ENCODE measurements at places on chromosomes 1 and 21. TPM values are rescaled to one million over a fixed set of nuclear protein-coding genes. Genes with fewer than 3 reads are reported as not detected.

- H3K27ac ChIP-seq: no peak overlapping the region
- H3K4me3 ChIP-seq: no peak overlapping the region
- no peaks in the 10 kb centered on the region for H3K36me3 ChIP-seq
- no peak for DNase-seq
These were observed 211.1 kb downstream of the LRRC40 start for GRCh38 chr1:69994241-69994640.

DNA sequence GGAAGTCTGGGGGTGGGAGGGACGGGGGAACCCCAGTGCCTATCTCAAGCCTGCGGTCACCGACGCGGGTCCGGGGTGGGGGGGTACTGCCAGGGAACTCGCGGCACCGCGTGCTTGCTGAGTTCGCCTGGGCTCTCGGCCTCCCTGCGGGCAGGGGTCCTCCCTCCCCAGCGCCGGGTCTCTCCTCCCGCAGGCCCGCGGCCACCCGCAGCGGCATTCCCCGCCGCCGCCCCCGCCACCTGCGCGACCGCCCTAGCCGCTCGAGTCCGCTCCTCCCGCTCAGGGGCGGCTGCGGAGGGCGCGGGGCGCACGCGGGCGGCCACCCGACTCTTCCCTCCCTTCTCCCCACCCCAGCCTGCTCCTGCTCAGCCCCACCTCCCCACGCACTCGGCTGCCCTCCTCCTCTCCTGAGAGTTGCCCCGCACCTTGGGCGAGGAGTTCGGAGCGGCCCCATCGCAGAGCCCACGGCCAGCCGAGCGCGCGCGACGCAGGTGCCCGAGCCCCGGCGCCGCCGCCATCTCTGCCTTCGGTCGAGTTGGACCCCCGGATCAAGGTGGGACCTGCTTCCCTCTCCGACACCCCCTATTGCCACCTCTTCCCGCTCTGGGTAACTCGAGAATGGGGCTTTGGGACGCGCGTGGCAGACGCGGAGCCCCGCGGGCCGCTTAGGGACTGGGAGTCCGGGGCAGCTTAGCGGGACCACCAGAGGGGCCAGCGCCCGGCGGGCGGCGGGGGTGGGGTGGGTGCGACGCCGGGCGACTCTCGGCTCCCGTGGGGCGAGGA, 105.0 kb downstream of the LEPR start:
- H3K4me3 ChIP-seq: peak overlapping the region; percentile 53
- peaks cover 32% of the 10 kb centered on the region for H3K27me3 ChIP-seq
- peak; percentile 62 for DNase-seq
- no peaks in the 10 kb centered on the region for H3K36me3 ChIP-seq
- peaks cover 9% of the 10 kb centered on the region for H3K4me1 ChIP-seq

GRCh38 chr1:169120066-169120465, 13.6 kb downstream of the ATP1B1 start:
- no peak overlapping the region for H3K27ac ChIP-seq
- no peak overlapping the region for H3K4me3 ChIP-seq
- DNase-seq: no peak
- H3K4me1 ChIP-seq: peaks cover 27% of the 10 kb centered on the region
- no peaks in the 10 kb centered on the region for H3K27me3 ChIP-seq
- peaks cover 5% of the 10 kb centered on the region for H3K36me3 ChIP-seq

GRCh38 chr1:35536556-35537162, 20.5 kb downstream of the KIAA0319L start:
- H3K27me3 ChIP-seq: no peaks in the 10 kb centered on the region
- H3K27ac ChIP-seq: no peak overlapping the region
- H3K4me3 ChIP-seq: no peak overlapping the region
- no peak for DNase-seq
- H3K36me3 ChIP-seq: no peaks in the 10 kb centered on the region
- peaks cover 62% of the 10 kb centered on the region for H3K4me1 ChIP-seq

- no peak overlapping the region for H3K27ac ChIP-seq
- H3K4me1 ChIP-seq: peaks cover 13% of the 10 kb centered on the region
- DNase-seq: no peak
These were observed 1.2 kb downstream of the SMIM1 start for GRCh38 chr1:3773572-3774275.

- peak overlapping the region; percentile 56 for H3K4me3 ChIP-seq
- H3K27me3 ChIP-seq: no peaks in the 10 kb centered on the region
- no peaks in the 10 kb centered on the region for H3K36me3 ChIP-seq
- peak overlapping the region; percentile 84 for H3K27ac ChIP-seq
- peaks cover 62% of the 10 kb centered on the region for H3K4me1 ChIP-seq
- no peak for DNase-seq
These were observed 37.4 kb upstream of the WASF2 start for GRCh38 chr1:27527223-27527889.

DNA sequence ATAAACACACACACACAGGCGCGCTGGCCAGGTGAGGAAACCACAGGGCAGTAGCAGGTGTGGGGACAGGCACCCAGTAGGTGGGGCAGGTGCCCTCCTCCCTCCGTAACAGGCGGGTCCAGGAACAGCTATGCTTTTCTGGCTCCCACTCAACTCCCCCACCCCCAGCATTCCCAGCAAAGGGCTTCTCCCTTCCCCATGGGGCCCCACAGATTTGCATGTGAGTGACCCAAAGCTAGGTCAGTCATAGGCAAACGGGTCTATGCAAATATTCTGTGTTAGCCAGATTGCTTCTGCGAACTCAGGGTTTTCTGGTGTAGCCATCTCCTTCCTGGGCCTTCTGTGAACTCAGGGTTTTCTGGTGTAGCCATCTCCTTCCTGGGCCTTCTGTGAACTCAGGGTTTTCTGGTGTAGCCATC, 114.2 kb downstream of the SIK1 start:
- no peak overlapping the region for H3K4me3 ChIP-seq
- no peak overlapping the region for H3K27ac ChIP-seq
- no peaks in the 10 kb centered on the region for H3K36me3 ChIP-seq
- H3K4me1 ChIP-seq: no peaks in the 10 kb centered on the region

DNA sequence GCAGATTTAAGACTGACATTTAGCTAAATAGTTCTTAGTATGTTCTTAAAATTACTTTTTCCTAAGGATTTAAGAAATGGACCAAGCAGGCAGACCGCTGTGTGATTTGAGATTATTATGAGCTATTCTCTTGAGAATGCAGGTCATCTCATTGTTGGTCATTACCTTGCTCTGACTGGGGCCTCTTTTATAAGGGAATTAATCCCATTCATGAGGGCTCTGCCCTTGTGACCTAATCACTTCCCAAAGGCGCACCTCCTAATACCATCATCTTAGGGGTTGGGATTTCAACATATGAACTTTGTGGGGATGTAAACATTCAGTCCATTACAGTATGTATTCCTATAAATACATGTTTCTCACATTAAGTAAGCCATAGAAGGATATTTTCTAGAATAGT, 24.2 kb downstream of the OSBPL9 start:
- H3K4me3 ChIP-seq: no peak overlapping the region
- H3K27me3 ChIP-seq: no peaks in the 10 kb centered on the region

DNA sequence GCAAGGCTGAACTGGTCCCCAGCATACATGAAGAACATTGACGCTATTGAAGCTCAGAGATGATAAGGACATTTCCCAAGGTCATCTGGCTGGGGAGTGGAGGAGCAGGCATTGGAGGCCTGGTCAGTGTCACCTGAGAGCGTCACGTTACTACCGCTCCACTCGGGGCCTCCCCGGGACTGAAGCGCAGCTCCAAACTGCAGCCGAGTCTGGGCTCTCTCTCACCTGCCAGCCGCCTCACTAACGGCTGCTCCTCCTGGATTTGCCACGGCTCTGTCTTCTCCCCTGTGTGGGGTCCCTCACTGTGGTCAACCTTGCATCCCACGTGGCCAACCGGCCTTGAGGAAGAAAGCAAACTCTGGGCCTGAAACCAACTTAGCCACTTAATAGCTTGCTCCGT, 111.3 kb downstream of the ADSS2 start:
- H3K4me3 ChIP-seq: no peak overlapping the region
- H3K4me1 ChIP-seq: no peaks in the 10 kb centered on the region
- DNase-seq: no peak
- no peaks in the 10 kb centered on the region for H3K36me3 ChIP-seq
- no peak overlapping the region for H3K27ac ChIP-seq
- H3K27me3 ChIP-seq: no peaks in the 10 kb centered on the region

DNA sequence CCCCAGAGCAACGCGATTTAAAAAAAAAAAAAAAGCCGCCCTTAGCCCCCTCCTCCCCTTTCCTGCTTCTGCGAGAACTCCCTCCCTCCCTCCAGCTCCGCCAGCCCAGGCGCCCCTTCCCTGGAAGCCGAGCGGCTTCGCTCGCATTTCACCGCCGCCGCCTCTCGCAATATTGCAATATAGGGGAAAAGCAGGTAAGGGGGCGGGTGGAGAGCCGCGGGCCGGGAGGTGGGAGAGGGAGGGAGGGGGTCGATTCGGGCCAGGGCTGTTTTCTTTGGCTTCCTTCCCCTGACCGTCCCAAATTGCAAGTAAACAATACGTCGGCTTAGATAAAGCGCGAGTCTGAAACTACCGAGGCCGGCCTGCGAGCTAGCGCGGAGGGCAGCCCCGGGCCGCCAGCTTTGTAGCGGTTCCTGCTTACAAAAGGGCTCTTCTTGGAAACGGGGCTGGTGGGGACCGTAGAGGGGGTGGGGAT, 408 bp downstream of the LMO4 start:
- peak overlapping the region; percentile 97 for H3K27ac ChIP-seq
- no peaks in the 10 kb centered on the region for H3K27me3 ChIP-seq
- peak overlapping the region; percentile 77 for H3K4me3 ChIP-seq
- DNase-seq: peak; percentile 74
- no peaks in the 10 kb centered on the region for H3K36me3 ChIP-seq
- H3K4me1 ChIP-seq: peaks cover 26% of the 10 kb centered on the region

GRCh38 chr1:229128066-229128608, 142.8 kb upstream of the RAB4A start:
- no peak overlapping the region for H3K27ac ChIP-seq
- no peaks in the 10 kb centered on the region for H3K36me3 ChIP-seq
- no peak for DNase-seq
- no peaks in the 10 kb centered on the region for H3K27me3 ChIP-seq

- H3K27ac ChIP-seq: peak overlapping the region; percentile 99
- no peaks in the 10 kb centered on the region for H3K27me3 ChIP-seq
- peaks cover 73% of the 10 kb centered on the region for H3K4me1 ChIP-seq
- DNase-seq: no peak
- no peaks in the 10 kb centered on the region for H3K36me3 ChIP-seq
These were observed 116.5 kb upstream of the IRF2BP2 start for GRCh38 chr1:234726359-234726943.

GRCh38 chr21:39850333-39850732, 16.9 kb upstream of the PCP4 start:
- no peak overlapping the region for H3K4me3 ChIP-seq
- DNase-seq: no peak
- H3K36me3 ChIP-seq: no peaks in the 10 kb centered on the region
- H3K4me1 ChIP-seq: no peaks in the 10 kb centered on the region

DNA sequence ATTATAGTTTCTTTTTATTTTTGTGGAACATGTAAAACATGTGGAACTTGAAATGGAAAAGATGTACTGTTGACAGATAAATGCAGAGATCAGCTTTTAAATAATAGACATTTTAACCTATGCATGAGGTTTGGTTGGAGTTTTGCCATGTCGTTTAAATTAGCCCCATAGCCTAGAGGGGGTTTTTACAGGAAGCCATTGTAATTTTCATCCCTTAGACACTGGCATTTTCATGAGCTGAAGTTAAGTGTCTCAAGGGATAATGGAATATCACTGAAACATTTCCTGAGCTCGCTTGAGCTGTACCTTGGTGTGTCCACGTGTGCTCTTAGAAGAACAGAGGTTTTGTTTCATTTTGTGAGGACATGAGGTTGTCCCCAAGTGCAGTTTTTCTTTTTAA, 54.2 kb downstream of the HMCN1 start:
- no peak overlapping the region for H3K27ac ChIP-seq
- no peak for DNase-seq
- H3K27me3 ChIP-seq: no peaks in the 10 kb centered on the region
- H3K36me3 ChIP-seq: no peaks in the 10 kb centered on the region

DNA sequence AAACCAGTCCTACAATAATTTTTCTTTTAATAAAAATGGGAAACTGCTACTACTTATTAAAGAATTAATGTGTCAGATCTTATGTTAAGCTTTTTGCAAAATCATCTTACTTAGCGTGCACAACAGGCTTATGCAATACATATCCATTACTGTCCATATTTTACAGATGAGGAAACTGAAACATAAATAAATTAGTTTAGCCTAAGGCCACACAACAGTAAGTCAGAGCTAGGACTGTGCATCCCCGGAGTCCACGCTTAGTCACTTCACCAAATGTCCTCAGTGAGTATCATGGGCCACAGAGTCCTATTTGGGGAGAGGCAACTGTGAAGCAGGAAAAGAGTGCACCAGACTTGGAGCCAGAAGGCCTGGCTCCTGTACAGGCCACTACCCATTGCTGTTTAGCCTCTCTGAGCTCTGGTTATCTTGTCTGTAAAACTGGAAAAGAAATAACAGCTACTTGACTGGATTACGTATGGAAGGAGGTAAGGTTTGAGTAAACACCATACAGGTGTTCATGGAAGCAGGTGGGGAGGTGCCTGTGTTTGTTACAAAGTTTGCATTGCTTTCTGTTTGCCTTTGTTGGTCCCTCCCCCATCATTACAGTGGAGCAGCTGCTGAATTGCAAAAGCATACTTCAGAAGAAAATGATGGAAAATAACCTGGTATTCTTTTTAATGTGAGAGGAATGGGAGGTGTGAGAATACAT, 192.8 kb downstream of the FCRL5 start:
- no peaks in the 10 kb centered on the region for H3K27me3 ChIP-seq
- H3K36me3 ChIP-seq: no peaks in the 10 kb centered on the region
- no peak overlapping the region for H3K4me3 ChIP-seq
- no peak overlapping the region for H3K27ac ChIP-seq
- H3K4me1 ChIP-seq: no peaks in the 10 kb centered on the region

- H3K27me3 ChIP-seq: no peaks in the 10 kb centered on the region
- H3K27ac ChIP-seq: no peak overlapping the region
These were observed 39.6 kb upstream of the KANK4 start for GRCh38 chr1:62358665-62359373.

GRCh38 chr1:163163881-163164582, 38.7 kb downstream of the RGS5 start:
- H3K4me3 ChIP-seq: no peak overlapping the region
- no peak overlapping the region for H3K27ac ChIP-seq
- H3K36me3 ChIP-seq: no peaks in the 10 kb centered on the region
- H3K27me3 ChIP-seq: no peaks in the 10 kb centered on the region

GRCh38 chr1:119712342-119713038, 756 bp downstream of the PHGDH start:
- peak overlapping the region; percentile 56 for H3K4me3 ChIP-seq
- DNase-seq: peak; percentile 78
- no peaks in the 10 kb centered on the region for H3K27me3 ChIP-seq
- no peaks in the 10 kb centered on the region for H3K4me1 ChIP-seq
- H3K36me3 ChIP-seq: no peaks in the 10 kb centered on the region

Gene CSF3R
- 202 TPM for total RNA-seq

Gene HRNR
- total RNA-seq: not detected

Gene SMIM1
- total RNA-seq: 9.3 TPM

Gene GUCA2B
- not detected for total RNA-seq

Gene CD58
- 33.2 TPM for total RNA-seq

Gene TFF1
- not detected for total RNA-seq

Gene SEMA4A
- total RNA-seq: 30.7 TPM

Gene POLR3C
- total RNA-seq: 29.1 TPM

Gene LHX8
- total RNA-seq: not detected

Gene CALML6
- total RNA-seq: 0.90 TPM

Measured in upper lobe of right lung (tissue), 1 donor.